ENCODE measurements at places on chromosomes 5 and 9. TPM values are rescaled to one million over a fixed set of nuclear protein-coding genes. Genes with fewer than 3 reads are reported as not detected.

The ADRA1B gene
- 0.34 TPM for total RNA-seq

The SOHLH1 gene
- 0.05 TPM for total RNA-seq

DNA sequence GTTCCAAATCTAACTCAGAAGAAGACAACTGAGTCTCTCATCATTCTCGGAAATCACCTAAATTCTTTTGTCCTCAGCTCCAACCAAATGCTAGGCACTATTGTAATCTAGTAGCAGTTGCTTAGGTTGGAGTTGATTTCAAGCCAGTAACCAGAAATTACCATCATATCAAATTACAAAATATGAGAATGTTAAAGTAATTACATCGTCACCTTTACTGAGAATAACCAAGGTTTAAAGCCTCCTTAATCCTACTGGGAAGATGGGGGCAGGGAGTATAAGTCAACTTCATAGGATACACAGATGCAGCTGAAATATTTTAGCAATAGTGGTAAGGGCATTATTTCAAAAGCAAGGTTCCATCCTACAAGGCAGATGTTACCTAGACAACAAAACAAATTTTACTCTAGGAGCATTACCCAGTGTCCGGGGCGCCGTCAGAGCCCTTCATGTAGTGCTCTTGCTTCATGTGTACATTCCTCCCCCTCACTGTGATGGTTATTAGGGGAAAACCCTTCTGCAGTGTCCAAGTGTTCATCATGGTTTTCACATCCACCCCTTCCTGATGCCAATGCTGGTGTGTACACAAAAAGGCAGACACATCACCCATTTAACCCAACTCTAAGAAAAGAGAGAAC lies 19.5 kb downstream of the ERAP1 start:
- DNase-seq, result no peak

DNA sequence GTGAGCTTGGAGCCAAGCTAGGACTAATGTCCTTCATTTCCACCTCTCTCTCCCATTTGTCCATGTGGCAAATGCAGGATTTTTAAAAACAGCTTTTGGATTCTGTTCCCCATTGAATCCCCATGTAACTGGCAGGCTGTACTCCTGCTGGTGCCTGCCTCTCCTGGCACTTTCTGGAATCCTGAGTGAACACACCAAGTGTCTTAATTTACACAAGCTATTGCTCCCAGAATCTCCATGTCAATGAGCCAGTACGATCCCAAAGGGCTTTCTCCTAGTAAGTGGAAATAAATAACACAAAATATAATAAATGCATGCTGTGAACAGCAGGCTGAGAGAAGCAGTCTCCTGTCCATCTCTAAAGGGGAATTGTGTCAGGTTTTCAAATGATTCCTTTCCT lies 88.4 kb upstream of the WWC1 start:
- DNase-seq, result no peak

GRCh38 chr5:32752411-32752810 lies 41.3 kb downstream of the NPR3 start:
- DNase-seq, result no peak

- DNase-seq, result no peak
These were observed 83.4 kb downstream of the CPLANE1 start for GRCh38 chr5:37165761-37166160.

DNA sequence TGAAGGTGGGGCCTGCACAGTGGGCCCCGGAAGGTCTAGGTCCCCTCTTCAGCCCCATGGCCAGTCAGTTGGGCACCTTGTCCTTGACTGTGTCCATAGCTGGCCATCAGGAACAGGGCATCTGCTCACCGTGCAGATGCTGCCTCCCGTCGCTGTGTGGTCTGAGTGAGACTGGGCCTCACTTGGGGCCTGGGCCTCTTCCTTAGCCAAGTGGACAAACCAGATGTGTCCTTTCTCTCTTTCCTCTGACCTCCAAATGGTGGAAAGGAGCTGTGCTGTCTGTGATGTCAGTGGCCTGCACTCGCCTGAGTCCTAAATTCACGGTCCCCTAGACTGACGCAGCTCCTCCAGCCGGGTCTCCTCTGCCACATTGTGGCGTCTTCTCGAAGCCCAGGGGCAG lies 114.5 kb downstream of the COL5A1 start:
- no peak for DNase-seq

GRCh38 chr5:149886692-149887470 lies 57.7 kb downstream of the PDE6A start:
- no peak for DNase-seq

- no peak for DNase-seq
These were observed 86.7 kb downstream of the LIFR start for GRCh38 chr5:38469707-38470267.
